Right ventricle myocardium superior (tissue), 1 donor: ENCODE measurements at places on chromosomes 12 and 14.

DNA sequence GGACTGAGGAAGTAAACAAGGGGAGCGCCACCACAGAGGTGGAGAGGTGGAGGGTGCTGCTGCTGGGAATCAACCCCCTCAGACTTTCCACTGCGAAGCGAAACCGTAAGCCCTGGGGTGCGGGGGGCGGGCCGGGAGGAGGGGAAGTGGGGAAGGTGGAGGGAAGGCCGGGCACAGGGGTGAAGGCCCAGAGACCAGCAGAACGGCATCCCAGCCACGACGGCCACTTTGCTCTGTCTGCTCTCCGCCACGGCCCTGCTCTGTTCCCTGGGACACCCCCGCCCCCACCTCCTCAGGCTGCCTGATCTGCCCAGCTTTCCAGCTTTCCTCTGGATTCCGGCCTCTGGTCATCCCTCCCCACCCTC is at the start of gene LAG3:
Gene LAG3 (plus strand): TSS at position 190 of the 365 bp plus-strand sequence. CDS start 333 bp downstream, outside the sequence.
- no peak for DNase-seq

DNA sequence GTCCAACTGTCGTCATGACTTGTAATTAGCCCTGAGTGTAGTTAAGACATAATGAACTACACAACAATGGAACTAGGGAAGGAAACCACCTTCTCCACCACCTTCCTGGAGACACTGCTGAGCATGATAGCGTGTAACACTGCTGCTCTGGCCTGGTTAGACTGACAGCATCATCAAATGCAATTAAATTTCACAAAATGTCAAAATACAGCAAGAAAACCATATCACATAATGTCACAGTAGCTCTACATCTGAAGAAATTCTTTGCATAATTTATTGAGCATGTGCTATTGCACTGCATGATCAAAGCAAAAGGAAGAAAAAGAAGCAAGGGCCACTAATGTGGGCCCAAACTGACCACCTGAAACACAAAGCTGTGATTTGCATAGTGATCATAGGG is 321.8 kb upstream of the TMTC1 start:
- DNase-seq, result no peak

GRCh38 chr14:55581342-55581771 is 1.4 kb downstream of the KTN1 start:
- no peak for DNase-seq

DNA sequence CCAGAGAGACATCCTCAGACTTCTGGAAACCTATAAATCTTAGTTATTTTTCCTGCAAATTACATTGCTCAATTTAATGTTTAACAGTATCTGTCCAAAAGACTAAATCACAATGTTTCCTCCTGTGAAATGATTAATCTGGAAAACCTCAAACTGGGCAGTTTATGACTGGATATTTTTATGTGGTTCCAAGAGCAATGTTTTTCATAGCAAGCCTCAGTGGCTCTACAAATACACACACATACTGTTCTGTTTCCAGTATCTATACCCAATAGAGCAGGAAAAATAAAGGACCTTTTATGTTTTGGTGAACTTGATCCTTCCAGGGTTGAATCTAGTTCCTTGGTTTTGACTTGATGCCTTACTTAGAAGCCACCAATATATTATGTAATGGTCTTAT is 9.2 kb downstream of the NID2 start:
- no peak for DNase-seq

DNA sequence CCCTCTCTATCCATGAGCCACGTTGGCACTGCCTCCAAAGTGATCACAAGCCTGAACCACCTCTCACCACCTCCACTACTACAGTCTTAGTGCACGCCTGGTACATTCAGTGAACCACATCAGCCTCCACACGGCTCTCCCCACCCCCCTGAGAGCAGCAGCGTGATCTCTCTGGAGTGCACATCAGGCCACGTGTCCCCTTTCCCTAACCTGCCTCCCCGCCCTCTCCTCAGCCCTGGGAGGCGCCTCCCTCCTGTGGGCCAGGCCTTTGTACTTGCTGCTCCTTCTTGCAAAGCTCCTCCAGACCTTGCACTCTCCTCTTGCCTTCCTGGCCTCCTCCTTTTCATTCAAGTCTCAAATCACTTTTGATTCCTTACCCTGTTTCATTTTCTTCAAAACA is 49.8 kb downstream of the SLC6A12 start:
- no peak for DNase-seq

DNA sequence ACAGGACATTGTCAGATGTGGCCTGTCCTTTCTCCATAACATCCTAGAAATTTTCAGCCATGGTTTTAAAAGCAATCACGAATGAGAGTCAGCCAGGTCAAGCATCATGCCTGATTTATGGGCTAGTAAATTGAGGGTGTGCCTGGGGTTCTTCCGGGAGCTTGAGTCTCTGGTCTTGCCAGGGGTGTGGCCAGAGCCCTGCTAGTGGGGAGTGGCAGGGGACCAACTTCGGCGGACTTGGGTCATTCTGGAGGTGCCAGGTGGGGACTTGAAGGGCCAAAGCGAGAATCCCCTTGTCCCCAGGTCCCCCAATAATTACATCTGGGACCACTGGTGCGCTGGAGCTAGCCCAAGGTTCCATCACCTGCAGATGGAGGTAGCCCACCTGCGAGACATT is 5.7 kb downstream of the OTUB2 start:
- no peak for DNase-seq

DNA sequence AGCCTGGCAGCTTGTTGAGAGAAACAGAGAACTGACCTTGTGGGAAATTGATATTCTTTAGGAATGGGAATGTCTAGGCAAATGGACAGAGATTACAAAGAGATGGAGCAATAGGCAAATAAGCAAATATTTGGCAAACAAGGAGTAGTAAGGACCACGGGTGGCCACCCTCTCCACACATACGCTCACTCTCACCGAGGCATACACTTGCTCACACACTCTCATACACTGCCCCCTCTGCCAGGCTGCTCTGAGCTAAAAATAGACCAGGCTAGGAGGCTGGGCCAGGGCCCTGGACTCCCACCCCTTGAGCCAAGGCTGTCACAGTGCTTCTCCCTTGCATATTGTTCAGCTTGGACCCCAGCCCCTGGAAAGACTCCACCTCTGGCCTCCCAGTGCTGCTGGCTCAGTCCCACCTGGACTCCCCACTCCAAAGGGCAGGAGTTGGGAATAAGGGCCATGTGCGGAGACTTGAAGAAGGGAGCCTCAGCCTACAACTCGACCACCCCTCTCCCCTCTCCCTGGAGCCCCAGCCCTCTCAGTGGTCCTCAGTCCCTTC is 1.1 kb downstream of the PPP1R1A start:
- DNase-seq, result peak; percentile 61

GRCh38 chr14:36221112-36221511 is 44.6 kb upstream of the PTCSC3 start:
- DNase-seq, result no peak

GRCh38 chr12:130988751-130989150 is 35.0 kb downstream of the ADGRD1 start:
- no peak for DNase-seq

GRCh38 chr12:5554711-5555110 is 122.8 kb downstream of the NTF3 start:
- DNase-seq, result no peak

DNA sequence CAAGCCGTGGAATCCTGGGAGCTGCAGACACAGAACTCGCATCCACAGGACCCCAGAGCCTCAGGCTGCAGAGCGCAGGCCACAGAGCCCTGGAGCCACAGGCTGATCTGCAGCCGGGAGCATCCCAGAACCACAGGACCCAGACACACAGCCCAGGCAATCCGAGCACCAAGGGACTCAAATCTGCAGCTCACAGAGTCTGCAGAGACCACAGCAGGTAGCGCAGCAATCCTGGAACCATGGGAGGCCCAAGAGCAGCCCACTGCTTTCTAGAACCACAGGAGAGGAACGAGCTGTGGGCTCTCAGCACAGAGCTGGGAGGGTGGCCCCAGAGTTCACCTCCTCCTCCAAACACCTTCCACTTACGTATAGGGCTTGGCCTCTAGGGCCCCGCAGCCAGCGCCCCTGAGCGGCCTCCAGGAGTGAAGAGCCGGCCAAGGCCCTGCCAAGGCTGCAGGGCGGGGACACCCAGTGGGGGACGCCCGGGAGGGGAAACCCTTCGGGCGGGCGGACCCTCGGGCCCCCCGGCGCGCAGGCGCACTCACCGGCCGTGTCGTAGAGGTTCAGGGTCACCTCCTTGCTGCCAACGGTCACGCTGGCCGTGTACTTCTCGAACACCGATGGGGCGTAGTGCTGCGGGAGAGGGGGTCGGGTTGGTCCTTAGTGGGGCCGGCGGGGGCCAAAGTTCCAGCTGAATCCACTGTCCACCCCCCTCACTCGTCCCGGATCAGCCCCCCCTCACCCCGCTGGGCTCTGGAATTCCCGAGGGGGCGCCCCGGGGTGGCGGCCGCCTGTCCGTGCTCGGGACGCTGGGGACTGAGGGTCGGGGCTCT is 665 bp downstream of the RHOF start:
- DNase-seq, result peak; percentile 77

DNA sequence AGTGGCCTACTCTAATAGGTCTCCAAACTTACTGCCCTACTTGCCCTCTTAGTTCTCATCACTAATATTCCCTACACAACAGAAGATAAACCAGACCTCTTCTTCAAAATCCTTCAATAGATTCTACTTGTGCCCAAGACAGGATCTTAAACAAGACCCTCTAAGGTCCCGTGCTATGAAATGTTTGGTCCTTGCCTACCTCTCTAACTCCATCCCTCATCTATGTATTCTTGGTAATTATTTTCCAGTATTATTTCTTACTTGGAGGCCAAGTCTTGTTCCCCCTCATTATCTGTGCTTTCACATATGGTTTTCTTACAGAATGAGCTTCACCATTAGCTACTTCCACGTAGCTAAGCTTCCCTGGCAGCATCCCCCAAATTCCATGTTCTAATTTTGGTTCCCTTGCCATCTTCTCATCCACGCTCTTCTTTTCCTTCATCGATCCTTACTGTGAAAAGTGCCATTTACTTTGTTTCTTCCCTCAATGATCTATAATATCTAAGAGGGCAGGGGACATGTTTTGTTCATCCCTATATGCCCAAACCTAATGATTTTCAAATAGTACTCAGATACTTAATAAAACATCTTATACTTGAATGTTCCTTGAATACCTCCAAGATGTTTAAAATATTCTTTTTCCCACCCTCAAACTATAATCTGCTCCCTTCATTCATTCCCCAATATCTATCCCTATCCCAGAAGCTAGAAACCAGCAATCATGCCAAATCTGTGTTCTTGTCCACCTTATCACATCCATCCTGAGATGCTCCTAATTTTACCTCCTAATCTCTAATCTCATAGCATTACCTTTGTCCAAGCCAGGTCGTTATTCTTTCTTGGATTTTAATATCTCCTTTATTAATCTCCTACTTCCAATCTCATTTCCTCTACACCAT is 10.1 kb downstream of the HNRNPC start:
- DNase-seq, result no peak

- DNase-seq, result no peak
Measured at GRCh38 chr14:52026017-52026660, 36.8 kb downstream of the RTRAF start.

DNA sequence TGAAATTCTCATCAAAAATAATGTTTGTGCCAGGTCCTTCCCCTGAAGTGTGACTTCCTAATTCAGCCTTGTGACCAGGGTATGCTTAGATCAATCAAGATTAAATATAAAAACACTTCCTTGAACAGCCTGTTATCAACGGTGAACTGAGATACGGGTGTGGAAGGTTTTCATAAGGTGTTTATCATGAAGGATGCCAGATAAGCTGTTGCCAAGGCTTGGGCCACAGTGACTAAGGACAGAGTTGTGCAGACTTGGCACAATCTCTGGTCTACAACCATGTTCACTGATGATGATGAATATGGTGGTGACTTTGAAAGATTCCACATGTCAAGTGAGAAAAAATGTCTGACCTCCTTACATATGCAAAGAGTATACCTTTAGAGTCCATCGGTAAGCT is 51.3 kb upstream of the LIN7A start:
- DNase-seq, result no peak

GRCh38 chr12:42498549-42499247 is 90.8 kb downstream of the PRICKLE1 start:
- DNase-seq, result no peak

DNA sequence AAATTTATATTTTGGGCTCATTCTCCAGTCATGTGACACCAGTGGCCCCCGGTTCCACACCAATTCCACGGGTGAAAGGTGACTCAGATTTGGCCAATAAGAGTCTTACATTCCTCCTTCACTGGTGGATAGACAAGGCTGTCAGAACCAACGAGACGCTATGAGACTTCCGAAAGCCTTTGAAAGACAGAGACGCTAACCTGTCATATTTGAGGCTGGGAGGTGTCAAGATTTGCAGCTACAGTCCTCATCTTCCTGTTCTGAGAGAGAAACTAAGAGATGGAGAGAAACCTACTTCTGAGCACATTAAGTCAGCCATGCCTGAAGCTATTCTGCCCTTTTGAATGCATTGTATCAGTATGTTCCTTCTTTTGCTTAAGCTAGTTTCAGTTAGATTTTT is 171.2 kb downstream of the FLRT2 start:
- DNase-seq, result no peak

DNA sequence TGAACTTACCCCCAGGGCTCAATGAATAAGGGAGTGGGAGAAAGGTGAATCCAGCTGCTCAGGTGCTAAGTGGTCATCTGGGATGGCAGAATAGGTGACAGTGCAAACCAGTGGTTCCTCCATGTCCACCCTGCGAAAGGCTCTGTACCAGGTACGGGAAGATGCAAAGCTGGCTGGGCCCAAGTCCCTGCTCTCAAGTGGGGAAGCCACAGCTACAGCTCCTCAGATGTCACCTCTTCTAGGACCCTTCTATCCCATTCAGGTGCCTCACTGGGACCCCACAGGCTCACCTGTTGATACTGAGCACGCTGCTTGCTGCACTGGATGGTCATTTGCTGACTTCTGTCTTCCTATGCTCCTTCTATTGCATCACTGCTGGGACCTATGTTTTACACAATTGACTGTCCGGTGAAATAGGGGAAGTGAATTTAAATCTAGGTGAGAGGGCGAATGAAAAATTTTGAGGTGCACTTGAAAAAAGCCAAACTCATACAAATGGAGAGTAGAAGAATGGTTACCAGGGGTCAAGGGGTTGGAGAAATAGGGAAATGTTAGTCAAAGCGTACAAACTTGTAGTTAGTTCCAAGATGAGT is 20.3 kb upstream of the PPP4R4 start:
- no peak for DNase-seq

- DNase-seq, result no peak
Measured at GRCh38 chr14:102994689-102995088, 62.7 kb downstream of the CDC42BPB start.

DNA sequence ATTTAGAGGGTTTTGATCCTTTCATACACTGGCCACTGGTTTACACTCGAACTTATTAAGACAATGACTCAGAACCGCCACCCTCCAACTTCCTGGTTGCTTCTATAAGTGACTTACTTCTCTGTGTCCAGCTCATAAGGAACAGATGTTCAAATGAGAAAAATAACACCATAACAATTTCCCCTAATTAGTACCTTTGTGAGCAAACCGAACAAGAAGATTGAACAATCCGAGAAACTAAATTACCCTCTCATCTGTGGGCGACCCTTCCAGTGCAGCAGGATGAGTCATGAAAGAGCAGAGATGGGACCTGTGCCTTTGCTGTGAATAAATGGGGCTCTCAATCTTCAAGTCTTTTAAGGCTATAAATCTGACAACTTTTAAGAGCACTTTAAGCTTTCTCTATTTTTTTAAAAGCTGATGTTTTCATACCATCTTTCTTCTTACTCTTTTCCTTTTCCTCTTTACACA is 146.8 kb upstream of the RASSF8 start:
- DNase-seq, result no peak
